ENCODE measurements at places on chromosomes 2 and 18. TPM values are rescaled to one million over a fixed set of nuclear protein-coding genes. Genes with fewer than 3 reads are reported as not detected.

The NETO1 gene
- not detected for total RNA-seq

The REG1B gene
- not detected for total RNA-seq

The CACNB4 gene
- total RNA-seq, result 0.30 TPM

The SRBD1 gene
- 12.5 TPM for total RNA-seq

The SOCS6 gene
- total RNA-seq, result 15.0 TPM

The NOSTRIN gene
- total RNA-seq, result not detected

The ABCB11 gene
- total RNA-seq, result 0.44 TPM

The TTC39C gene
- total RNA-seq, result 6.2 TPM

The FBXO15 gene
- total RNA-seq, result not detected

The PLA2R1 gene
- 14.4 TPM for total RNA-seq

The HRH4 gene
- not detected for total RNA-seq

The IL1RL1 gene
- total RNA-seq, result 44.0 TPM

The IL18RAP gene
- not detected for total RNA-seq

DNA sequence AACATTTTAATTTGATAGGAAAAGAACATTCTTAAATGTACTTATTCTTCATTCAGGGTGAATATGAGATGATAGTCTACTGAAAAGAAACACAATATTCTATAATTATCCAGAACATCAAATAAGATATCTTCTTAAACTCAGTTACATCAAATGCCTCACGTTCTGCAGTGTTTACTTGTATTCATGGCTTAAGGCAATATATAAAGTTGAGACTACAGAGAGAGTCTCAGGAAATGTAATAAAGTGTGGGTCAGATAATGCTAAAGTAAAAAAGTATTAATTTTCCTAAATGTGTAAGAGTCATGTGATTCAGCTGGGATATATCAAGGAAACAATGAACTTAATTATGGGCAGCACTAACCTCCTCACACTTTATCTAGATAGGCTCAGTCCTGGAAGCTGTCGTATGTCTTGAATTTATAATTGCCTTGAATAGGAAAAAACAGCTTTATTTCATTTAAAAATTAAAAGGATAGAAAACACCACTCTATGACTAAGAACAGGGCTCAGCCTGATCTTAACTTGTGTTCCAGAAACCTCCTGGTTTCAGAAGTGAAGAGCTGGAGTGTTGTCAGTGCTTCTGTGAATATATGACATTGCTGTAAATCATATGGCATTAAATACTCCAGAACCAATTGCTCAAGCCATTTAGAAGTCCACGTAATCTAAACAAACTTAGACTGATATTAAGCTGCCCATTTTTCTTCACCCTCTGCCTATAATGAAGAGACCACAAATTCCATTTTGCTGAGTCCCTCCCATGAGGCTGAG lies 240.2 kb downstream of the FSIP2 start:
- no peak overlapping the region for H3K4me3 ChIP-seq
- no peaks in the 10 kb centered on the region for H3K36me3 ChIP-seq
- H3K27me3 ChIP-seq, result no peaks in the 10 kb centered on the region
- DNase-seq, result no peak
- H3K4me1 ChIP-seq, result no peaks in the 10 kb centered on the region

GRCh38 chr2:227513113-227513512 lies 41.2 kb downstream of the AGFG1 start:
- peaks cover 10% of the 10 kb centered on the region for H3K4me1 ChIP-seq
- no peak overlapping the region for H3K27ac ChIP-seq
- DNase-seq, result peak; percentile 17
- no peaks in the 10 kb centered on the region for H3K36me3 ChIP-seq
- H3K4me3 ChIP-seq, result no peak overlapping the region

GRCh38 chr2:236939271-236939670 lies 146.4 kb upstream of the COPS8 start:
- no peak overlapping the region for H3K27ac ChIP-seq
- H3K36me3 ChIP-seq, result no peaks in the 10 kb centered on the region
- no peaks in the 10 kb centered on the region for H3K27me3 ChIP-seq
- no peak overlapping the region for H3K4me3 ChIP-seq
- no peak for DNase-seq

GRCh38 chr2:46076251-46076650 lies 221.0 kb upstream of the EPAS1 start:
- H3K4me3 ChIP-seq, result no peak overlapping the region
- H3K27ac ChIP-seq, result peak overlapping the region; percentile 84
- H3K4me1 ChIP-seq, result peaks cover 61% of the 10 kb centered on the region
- H3K27me3 ChIP-seq, result no peaks in the 10 kb centered on the region
- no peaks in the 10 kb centered on the region for H3K36me3 ChIP-seq
- DNase-seq, result peak; percentile 93

GRCh38 chr2:211455216-211455841 lies 898.9 kb downstream of the CPS1 start:
- H3K27me3 ChIP-seq, result no peaks in the 10 kb centered on the region
- no peaks in the 10 kb centered on the region for H3K36me3 ChIP-seq
- H3K4me3 ChIP-seq, result no peak overlapping the region
- no peak overlapping the region for H3K27ac ChIP-seq
- H3K4me1 ChIP-seq, result no peaks in the 10 kb centered on the region

DNA sequence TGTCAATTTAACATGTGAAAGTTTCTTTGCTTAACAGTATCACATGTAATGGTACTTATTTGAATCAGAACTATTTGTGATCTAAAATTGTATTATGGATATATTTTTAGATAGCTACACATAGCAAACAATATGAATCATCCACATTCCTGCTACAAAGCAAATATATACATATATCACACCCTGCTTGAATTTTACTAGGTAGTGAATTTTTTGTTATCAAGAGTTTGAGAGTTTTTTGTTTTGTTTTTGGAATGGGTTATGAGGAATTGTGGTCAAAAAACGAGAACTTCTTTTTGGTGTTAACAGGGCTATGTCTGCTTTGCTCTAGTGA lies 635.7 kb downstream of the NRXN1 start:
- H3K4me1 ChIP-seq, result peaks cover 3% of the 10 kb centered on the region
- H3K36me3 ChIP-seq, result no peaks in the 10 kb centered on the region
- no peak for DNase-seq
- no peak overlapping the region for H3K4me3 ChIP-seq
- no peaks in the 10 kb centered on the region for H3K27me3 ChIP-seq
- no peak overlapping the region for H3K27ac ChIP-seq

- peaks cover 15% of the 10 kb centered on the region for H3K4me1 ChIP-seq
- no peak overlapping the region for H3K4me3 ChIP-seq
- H3K27me3 ChIP-seq, result peaks cover 12% of the 10 kb centered on the region
- no peak overlapping the region for H3K27ac ChIP-seq
- peak; percentile 80 for DNase-seq
These were observed 8.2 kb downstream of the GDF7 start for GRCh38 chr2:20674974-20675679.

DNA sequence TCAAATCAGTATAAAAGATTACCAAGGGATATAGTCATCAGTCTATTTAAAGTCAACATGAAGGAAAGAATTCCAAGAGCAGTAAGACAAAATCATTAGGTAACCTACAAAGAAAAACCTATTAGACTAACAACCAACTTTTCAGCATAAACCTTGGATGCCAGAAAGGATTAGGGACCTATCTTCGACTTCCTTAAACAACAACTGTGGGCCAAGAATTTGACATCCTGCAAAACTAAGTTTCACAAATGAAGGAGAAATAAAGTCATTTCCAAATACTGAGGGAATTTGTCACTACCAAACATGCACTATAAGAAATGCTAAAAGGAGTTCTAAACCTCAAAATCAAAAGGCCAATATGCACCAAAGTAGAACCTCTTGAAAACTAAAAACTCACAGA lies 147.9 kb upstream of the TFPI start:
- H3K4me3 ChIP-seq, result no peak overlapping the region
- H3K27ac ChIP-seq, result no peak overlapping the region
- DNase-seq, result no peak
- no peaks in the 10 kb centered on the region for H3K27me3 ChIP-seq

GRCh38 chr18:4106407-4107033 lies 348.6 kb downstream of the DLGAP1 start:
- no peaks in the 10 kb centered on the region for H3K27me3 ChIP-seq
- H3K4me3 ChIP-seq, result no peak overlapping the region
- H3K4me1 ChIP-seq, result no peaks in the 10 kb centered on the region
- H3K27ac ChIP-seq, result no peak overlapping the region

DNA sequence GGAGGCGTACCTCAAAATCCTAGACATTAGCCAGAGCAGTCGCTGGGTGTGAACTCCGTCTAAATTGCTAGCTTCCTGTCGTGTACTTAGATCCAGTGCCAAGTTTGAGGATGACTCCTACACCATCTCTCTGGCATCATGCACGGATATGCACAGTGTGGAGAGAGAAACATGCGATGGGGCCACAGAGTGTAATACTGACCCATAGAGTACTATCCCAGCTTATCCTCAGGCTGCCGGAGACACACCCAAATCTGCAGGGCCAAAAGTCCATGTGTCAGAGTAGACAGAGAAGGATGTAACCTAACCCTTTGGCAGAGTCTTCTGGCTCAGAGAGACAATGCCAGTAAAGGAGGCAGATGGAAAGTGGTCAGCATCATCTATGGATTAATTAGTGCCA lies 84.2 kb downstream of the ARL4C start:
- no peak overlapping the region for H3K4me3 ChIP-seq
- no peak overlapping the region for H3K27ac ChIP-seq
- H3K27me3 ChIP-seq, result peaks cover 4% of the 10 kb centered on the region

- H3K27ac ChIP-seq, result no peak overlapping the region
- H3K36me3 ChIP-seq, result no peaks in the 10 kb centered on the region
- no peaks in the 10 kb centered on the region for H3K27me3 ChIP-seq
- no peak overlapping the region for H3K4me3 ChIP-seq
- no peaks in the 10 kb centered on the region for H3K4me1 ChIP-seq
These were observed 153.0 kb downstream of the ZEB2 start for GRCh38 chr2:144366825-144367429.

DNA sequence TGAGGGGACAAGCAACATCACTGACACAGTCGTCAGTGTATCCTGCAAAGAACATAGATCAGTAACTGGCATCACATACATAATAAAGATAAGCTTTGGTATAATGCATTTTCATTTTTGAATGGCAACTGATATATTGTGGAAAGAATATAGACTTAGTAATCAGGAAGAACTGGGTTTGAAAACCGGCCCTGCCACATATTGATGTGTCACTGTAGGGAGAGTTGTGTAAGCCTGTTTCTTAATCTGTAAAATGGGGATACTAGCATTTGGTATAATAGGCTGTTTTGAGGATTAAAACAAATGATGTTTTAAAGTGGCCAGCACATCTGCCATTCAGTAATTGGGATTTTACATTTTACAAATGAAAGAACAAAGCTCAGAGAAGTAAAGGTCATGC lies 277.8 kb upstream of the CNTNAP5 start:
- no peaks in the 10 kb centered on the region for H3K27me3 ChIP-seq
- DNase-seq, result no peak
- H3K4me1 ChIP-seq, result no peaks in the 10 kb centered on the region
- no peak overlapping the region for H3K27ac ChIP-seq
- no peaks in the 10 kb centered on the region for H3K36me3 ChIP-seq
- no peak overlapping the region for H3K4me3 ChIP-seq

DNA sequence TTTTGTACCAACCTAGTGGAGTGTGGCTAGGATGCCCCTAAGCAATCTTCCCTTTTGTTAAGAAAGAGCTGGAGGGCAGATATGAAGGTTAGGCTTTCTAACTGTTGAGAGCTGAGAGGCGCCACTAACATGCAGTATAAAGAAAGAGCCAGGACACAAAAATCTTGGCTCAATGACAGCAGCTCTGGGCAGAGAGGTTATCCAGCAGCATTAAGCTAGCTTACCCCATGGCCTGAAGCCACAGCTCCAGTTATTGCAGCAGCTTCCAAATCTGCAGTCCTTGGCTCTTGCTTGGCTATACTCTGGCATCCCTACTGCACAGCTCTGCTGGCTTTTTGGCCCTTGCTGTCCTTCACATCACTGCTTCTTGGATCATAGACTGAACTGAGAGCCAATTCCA lies 213.4 kb downstream of the GPD2 start:
- DNase-seq, result no peak
- no peak overlapping the region for H3K27ac ChIP-seq
- no peaks in the 10 kb centered on the region for H3K27me3 ChIP-seq
- H3K4me1 ChIP-seq, result no peaks in the 10 kb centered on the region

DNA sequence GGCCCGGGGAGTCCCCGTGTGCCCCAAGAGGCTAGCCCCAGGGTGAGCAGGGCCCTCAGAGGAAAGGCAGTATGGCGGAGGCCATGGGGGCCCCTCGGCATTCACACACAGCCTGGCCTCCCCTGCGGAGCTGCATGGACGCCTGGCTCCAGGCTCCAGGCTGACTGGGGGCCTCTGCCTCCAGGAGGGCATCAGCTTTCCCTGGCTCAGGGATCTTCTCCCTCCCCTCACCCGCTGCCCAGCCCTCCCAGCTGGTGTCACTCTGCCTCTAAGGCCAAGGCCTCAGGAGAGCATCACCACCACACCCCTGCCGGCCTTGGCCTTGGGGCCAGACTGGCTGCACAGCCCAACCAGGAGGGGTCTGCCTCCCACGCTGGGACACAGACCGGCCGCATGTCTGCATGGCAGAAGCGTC lies 16.9 kb upstream of the FAHD2A start:
- no peaks in the 10 kb centered on the region for H3K4me1 ChIP-seq
- no peaks in the 10 kb centered on the region for H3K27me3 ChIP-seq
- DNase-seq, result no peak

GRCh38 chr2:205495819-205496218 lies 186.5 kb upstream of the NRP2 start:
- H3K4me1 ChIP-seq, result no peaks in the 10 kb centered on the region
- H3K27ac ChIP-seq, result no peak overlapping the region
- DNase-seq, result no peak
- no peaks in the 10 kb centered on the region for H3K27me3 ChIP-seq
- no peak overlapping the region for H3K4me3 ChIP-seq

DNA sequence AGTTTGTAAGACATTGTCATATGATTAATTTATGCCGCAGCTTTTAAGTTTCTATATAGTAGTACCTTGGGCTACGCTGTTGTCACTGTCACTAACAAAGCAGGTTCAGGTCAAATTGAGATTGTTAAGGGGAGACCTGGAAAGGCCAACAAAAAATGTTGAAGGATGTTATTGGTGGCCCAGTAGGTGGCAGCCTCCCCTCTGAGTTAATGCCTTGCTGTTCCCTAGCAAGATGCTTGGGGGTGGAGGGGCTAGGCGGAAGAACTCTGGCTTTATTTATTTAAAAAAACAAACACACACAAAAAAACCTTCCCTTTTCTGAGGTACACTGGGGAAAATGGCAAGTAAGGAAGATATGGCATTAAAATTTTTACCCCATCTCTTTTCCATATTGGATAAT lies 128.3 kb upstream of the ATP5MC3 start:
- H3K27me3 ChIP-seq, result peaks cover 14% of the 10 kb centered on the region
- H3K4me1 ChIP-seq, result no peaks in the 10 kb centered on the region
- no peak overlapping the region for H3K4me3 ChIP-seq

- H3K4me1 ChIP-seq, result no peaks in the 10 kb centered on the region
- H3K4me3 ChIP-seq, result no peak overlapping the region
- DNase-seq, result no peak
- H3K27ac ChIP-seq, result no peak overlapping the region
- H3K27me3 ChIP-seq, result peaks cover 21% of the 10 kb centered on the region
These were observed 865 bp downstream of the GALR1 start for GRCh38 chr18:77250501-77250925.
